ENCODE measurements at places on chromosomes 6 and 20.

GRCh38 chr20:45290677-45291355, 15.8 kb upstream of the RBPJL start:
- DNase-seq = peak; percentile 42

GRCh38 chr20:1402149-1402548, 9.3 kb upstream of the FKBP1A start:
- DNase-seq = no peak

DNA sequence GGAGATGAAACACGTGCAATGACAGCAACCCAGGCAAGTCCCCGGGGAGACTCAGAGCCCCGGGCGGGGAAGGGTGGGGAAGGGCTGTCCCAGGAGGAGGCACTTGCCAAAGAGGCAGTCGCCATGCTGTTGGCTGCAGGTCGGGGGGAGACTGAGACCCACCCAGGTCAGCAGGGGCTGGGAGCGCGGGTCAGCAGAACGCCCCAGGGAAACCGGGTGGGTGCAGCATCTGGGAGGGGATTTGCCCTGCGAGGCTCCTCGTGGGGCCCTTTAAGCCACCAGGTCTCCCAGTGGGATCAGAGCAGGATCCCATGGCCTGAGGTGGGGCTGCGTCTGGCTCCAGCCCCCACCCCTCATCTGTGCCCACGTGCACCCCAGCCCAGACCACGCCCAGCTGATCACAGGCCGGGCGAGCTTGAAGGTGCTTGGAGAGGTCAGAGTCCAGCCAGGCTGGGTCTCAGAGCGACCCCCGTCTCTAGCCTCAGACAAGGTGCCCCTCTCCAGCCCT, 65.5 kb downstream of the YTHDF1 start:
- DNase-seq = no peak

GRCh38 chr20:48538856-48539255, 288.9 kb downstream of the PREX1 start:
- no peak for DNase-seq

- DNase-seq = no peak
These were observed 28.1 kb downstream of the PCMT1 start for GRCh38 chr6:149777624-149778023.

DNA sequence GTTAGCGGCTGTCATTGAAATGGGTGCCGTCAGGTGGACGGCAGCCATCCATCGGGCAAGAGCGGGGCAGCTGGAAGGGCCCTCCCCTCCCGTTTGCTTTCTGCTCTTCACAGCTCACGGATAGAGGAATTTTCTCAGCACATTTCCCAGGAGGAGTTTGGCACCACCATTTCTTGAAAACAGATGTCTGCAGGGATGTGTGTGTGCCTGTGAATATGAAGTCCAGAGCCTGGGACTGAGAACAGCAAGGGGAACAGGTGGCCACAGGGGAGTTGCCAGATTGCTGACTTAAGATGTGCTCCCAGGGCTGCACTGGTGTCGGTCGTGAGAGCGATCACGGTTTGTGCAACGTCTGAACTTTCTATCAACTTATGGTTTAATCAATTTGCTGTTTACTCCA, 22.1 kb upstream of the ECI2 start:
- no peak for DNase-seq

DNA sequence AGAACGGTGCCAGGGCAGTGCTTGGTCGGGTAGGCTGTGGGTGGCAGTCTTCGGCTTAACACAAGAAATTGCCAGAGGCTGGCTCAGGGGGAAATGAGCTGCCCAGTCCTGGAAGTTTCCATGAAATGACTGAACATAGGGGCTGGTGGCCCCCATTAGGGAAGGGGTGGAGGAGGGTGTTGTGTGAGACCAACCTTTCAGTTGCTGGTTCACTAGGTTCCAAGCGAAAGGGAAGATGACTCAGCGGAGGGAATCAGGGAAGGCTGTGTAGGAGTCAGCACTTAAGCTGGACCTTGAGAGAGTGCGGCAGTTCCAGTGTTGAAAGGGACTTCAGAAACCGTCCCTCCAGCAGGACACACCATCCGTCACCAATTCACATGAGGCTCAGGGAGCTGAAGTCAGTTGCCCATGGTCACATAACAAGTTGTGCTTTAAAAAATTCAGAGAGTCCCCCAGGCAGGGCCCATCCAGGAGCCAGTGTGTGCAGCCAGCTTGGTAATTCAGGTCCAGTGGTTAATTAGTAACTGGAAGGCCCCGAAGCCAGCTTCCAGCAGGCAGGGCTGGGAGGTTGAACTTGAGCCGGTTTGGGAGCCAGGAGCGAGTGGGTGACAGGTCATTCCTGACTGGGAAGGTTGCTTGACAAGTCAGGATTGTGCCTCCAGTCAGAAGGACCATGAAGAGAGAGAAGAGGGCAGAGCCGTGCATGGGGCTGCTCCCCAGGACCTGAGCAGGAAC, at the start of gene SGK2:
SGK2 (plus strand) TSS at position 616 of the 735 bp plus-strand sequence. CDS start 7,469 bp downstream, outside the sequence.
- no peak for DNase-seq

DNA sequence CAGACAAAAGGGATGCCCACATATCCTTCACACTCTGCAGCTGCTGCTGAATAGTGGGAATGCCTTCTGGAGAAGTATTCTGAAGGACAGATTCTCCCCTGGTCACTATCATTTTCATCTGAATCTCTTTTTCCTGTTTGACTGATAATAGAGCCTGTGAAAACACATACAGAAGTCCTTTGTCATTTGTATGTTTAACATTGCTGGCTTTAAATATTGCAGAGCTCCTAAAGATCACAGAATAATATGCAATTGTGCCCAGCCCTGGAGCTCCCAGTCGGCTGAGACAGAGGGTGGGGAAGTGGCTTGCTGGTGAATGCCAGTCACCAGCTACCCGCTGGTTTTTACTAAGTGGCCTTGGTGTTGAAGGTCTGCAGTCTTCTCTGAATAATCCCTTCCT, 272.3 kb downstream of the SYNE1 start:
- no peak for DNase-seq

- DNase-seq = peak; percentile 6
These were observed 257.7 kb upstream of the CDYL start for GRCh38 chr6:4518506-4518905.

DNA sequence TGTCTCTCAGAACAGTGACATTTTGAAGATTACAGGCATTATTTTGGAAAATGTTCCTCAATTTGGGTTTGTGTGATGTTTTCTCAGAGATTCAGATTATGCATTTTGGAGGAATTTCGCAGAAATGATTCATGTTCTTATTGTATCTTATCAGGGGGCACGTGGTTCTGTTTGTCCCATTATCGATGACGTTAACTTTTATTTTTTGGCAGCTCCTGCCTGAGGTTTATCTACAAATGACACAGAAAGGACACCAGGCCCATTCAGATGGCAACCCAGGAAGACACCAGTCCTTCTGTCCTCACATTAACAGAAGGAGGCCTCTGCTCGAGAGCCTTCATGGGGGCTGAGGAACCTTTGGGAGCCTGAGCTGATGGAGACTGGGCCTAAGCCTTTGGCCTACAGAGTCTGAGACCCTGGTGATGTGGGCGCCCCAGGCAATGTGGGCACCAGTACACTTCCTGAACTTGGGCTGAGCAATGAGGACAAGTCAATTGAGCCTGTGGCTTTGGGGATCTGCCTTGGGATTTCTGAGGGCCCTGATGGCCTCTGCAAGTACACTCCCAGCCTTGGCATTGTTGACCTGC, 41.2 kb upstream of the EZR start:
- DNase-seq = no peak

- no peak for DNase-seq
These were observed 278.8 kb downstream of the CDC5L start for GRCh38 chr6:44666324-44666723.

DNA sequence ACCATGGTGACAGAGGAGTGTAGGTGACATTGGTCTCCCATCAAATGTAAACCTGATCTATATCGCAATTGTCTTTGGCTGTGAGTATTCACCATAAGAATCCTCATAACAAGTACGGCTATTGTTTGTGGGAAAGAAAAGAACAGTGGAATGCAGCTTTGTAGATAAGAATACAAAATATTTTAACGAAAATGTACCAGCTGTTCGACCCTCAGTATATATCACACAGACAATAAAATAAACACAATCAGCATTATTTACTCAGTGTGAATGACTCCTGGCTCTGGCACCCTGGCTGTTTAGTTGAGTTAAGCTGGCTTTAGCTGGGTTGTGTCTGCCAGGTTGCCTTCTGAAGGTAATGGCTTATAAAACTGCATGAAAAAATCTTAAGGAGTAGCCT, 43.4 kb downstream of the SNRNP48 start:
- no peak for DNase-seq

- DNase-seq = no peak
These were observed at the start of gene DSP for GRCh38 chr6:7541175-7542064. DSP (plus strand) TSS chr6:7541671; CDS start chr6:7541916, 245 bp downstream.

DNA sequence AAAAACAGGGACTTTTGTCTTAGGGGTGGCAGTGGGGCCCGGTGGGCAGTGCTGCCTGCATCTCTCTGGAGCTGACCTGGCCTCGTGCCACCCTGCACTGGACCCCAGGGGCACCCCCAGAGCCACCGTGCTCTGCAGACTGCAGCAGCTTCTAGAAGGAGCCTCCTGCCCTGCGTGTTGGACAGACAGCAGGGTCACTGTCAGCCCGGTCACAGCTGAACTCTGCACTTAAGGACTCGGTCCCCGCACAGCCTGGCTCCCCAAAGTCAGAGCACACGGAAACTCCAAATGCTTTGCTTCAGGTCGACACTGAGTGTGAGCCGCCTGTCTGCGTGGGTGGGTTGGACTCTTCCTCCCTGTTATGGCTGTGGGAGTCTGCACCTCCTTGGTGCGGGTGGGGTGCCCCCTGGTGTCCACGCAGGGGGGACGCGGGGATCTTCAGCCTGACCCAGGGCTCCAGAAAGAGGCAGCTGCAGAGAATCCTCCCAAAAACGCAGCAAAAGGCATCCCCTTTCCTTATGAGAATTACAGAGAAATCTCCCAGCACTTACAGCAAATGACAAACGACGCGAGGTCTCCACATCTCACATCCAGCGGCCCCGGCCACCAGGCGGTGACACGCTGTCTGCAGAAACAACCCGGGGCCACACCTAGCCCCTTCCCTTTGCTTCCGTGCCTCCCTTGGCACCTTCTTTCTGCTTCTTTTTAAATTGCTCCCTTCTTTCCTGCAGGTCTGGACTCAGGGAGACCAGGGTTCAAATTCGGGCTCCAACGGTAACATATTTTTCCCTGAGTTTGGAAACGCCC, 36.3 kb upstream of the DACT2 start:
- no peak for DNase-seq

DNA sequence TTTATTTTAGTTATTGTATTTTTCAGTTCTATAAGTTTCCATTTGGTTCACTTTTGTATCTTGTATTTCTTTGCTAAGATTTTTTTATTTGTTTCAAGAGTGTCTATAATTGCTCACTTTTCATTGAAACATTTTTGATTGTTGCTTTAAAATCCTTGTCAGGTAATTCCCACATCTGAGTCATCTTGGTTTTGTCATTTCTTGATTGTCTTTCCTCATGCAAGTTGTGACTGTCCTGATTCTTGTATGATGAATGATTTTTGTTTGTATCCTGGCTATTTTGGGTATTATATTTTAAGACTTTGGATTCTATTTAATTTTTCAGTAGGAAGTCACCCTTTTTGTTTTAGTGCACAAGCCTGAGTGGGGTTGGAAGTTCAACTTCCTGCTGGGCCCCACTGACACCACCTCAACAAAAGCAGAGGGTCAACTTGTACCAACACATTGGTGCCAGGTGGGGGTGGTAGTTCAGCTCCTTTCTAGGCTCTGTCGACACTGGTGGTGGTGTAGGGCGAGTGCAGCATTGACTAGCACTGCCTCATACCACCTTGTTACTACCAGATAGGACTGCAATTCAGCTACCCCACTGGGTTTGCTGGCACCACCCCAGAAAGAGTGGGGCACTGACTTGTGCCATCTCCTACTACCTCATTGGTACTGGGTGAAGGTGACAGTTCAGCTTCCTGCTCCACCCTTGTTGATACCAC, 8.8 kb downstream of the RSPH3 start:
- DNase-seq = no peak

GRCh38 chr20:62668441-62669027, 26.2 kb downstream of the SLCO4A1 start:
- DNase-seq = peak; percentile 45

GRCh38 chr6:103081876-103082630, 1688.5 kb downstream of the GRIK2 start:
- DNase-seq = no peak

DNA sequence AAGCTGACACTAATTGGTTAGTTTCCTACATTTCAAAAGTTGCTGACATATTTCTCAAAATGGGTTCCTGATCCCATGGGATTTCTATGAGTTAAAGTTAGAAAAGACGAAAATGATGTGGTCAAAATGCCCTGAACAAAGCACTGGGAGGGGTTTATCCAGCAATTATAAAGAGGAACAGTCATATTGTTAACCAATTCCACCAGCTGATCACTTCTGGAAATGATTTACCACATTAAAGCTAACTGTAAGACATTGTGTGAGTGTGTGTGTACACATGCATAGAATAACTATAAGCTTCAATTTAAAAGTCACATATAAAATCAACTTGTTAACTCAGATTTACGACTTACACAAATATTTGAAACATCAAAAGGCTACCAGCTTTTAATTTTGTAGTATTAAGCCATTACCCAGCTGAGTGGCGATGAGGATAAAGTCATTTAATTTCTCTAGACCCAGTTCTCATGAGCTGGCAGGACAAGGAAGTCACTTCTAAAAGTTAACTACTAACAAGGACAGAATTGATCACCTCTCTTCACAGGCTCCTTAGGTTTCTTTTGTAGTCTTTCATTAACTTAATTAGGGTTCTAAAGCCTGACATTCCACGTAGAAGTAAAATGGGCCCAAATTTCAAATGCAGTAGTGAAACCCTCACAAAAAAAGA, 40.4 kb downstream of the MAN1A1 start:
- peak; percentile 51 for DNase-seq

DNA sequence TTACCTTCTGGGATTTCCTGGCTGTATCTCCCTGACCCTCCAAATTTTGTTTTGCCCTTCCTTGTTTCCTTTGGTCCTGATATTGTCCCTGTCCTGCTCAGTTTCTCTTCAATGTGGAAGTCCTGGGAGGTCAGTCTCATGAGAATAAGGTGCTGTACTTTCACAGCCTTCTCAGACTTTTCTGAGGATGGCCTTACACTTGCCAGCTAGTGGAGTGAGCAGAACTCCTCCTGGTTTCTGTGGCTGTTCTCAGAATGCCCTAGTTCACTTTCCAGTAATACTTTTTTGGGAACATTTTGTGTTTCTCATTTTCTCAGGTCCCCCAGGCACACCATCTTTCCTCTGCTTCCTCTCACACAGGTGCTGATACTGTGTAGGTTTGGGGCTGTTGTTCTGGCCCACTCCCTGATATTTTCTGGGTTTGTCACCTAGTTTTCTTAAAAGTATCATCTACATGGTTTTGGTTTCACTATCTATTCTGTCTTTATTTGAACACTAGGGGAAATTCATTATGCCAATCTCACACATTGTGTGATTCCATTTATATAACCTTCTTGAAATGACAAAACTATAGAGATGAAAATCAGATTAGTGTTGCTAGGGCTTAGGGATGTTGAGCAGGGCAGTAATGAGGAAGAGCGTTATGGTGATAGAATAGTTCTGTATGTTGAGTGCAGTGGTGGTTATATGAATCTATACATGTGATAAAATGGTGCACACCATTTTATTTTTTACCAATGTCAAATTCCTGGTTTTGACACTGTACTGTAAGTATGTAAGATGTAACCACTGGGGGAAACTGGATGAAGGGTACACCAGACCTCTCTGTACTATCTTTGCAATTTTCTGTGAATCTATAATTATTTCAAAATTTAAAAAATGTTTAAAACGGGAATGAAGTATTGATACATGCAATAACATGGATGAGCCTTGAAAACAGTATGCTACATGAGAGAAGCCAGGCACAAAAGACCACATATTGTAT, 27.2 kb upstream of the BRPF3 start:
- DNase-seq = no peak
